Activated naive CD4-positive, alpha-beta T cell treated with anti-CD3 and anti-CD28 coated beads, Interleukin-2, amount 10 ng/mL, durations not matched to agents 5 hours and 36 hours (primary cell): ENCODE measurements at places on chromosomes 4 and X. TPM values are rescaled to one million over a fixed set of nuclear protein-coding genes. Genes with fewer than 3 reads are reported as not detected.

Gene MAGEA2B
- not detected for total RNA-seq

Gene TCEAL2
- 0.22 TPM for total RNA-seq

Gene MUC7
- total RNA-seq, result not detected

Gene APLN
- 0.53 TPM for total RNA-seq

Gene KCNIP4
- not detected for total RNA-seq

Gene HSFX2
- total RNA-seq, result 0.33 TPM

Gene TRIM60
- not detected for total RNA-seq

Gene PWWP3B
- not detected for total RNA-seq

Gene YY2
- total RNA-seq, result 1.4 TPM

Gene RIPPLY1
- total RNA-seq, result not detected

Gene ZNF718
- 11.8 TPM for total RNA-seq

Gene SLIT2
- total RNA-seq, result not detected

Gene NCAPG
- total RNA-seq, result 56.5 TPM

Gene DRP2
- total RNA-seq, result 0.55 TPM

Gene AMOT
- total RNA-seq, result 0.34 TPM

Gene SRPX2
- not detected for total RNA-seq

Gene SSX2B
- total RNA-seq, result not detected

Gene POLN
- total RNA-seq, result 2.7 TPM

Gene TFE3
- total RNA-seq, result 25.8 TPM

Gene GPR82
- total RNA-seq, result not detected

Gene STATH
- total RNA-seq, result not detected

Gene FAM184B
- not detected for total RNA-seq

Gene PJA1
- 18.9 TPM for total RNA-seq

Gene SYNPO2
- 0.41 TPM for total RNA-seq

Gene GPAT3
- 1.1 TPM for total RNA-seq

Gene NDST4
- total RNA-seq, result not detected

Gene FAM156A
- 18.8 TPM for total RNA-seq

Gene NAA11
- total RNA-seq, result not detected

Gene PABPC1L2B
- total RNA-seq, result not detected

Gene SPATA4
- not detected for total RNA-seq

Gene CSN2
- not detected for total RNA-seq

Gene HSD17B11
- total RNA-seq, result 42.5 TPM

Gene FAM9B
- not detected for total RNA-seq

Gene UNC5C
- not detected for total RNA-seq

Gene SPATA18
- 0.71 TPM for total RNA-seq

Gene PGAM4
- total RNA-seq, result 0.41 TPM

Gene TKTL2
- not detected for total RNA-seq

Gene FHIP1A
- not detected for total RNA-seq
